ENCODE measurements at places on chromosomes 5 and 9. TPM values are rescaled to one million over a fixed set of nuclear protein-coding genes. Genes with fewer than 3 reads are reported as not detected.

The PPP3R2 gene
- not detected for total RNA-seq

The SPACA9 gene
- 3.1 TPM for total RNA-seq

The TYRP1 gene
- 1.7 TPM for total RNA-seq

The ADGRD2 gene
- total RNA-seq: not detected

The C1QTNF2 gene
- 0.28 TPM for total RNA-seq

The NDUFB6 gene
- 52.5 TPM for total RNA-seq

The PRRC2B gene
- 28.7 TPM for total RNA-seq

All from smooth muscle cell of bladder (primary cell).